ENCODE measurements at places on chromosomes 2 and 18.

DNA sequence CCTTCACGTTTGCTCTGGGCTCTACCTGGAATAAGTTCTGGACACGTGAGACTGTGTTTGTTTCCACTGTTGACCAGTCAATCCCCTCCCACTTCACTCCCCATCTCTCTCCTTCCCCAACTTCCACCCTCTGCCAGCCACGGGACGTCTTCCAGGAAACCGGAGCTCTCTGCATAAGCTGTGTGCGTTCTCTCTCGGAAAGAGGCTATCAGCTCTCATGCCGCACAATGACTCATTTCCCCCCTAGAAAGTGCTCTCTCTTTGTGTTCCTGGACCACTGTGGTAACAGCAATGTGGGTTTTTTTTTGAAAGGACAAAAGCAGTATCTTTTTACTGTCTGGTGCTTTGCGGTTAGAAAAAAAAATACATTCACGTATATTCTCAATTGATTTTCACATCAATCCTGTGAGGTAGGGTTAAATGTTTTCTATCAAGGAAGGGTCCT is 10.2 kb downstream of the PROKR1 start:
- no peak for DNase-seq

DNA sequence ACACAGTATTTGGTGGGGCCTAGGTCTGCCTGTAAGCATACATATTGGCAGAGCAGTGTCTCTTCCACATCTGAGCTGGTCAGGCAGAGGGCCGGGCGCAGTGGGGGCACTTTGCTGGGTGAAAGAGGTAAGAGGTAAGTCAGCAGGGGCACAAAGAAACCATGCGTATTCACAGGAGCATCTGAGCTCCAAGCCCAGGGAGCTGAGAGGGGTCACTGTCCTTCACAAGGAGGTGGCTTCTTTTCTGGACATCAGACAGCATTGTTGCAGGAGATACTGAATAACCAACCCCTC is 201.7 kb downstream of the AGAP1 start:
- DNase-seq = no peak

DNA sequence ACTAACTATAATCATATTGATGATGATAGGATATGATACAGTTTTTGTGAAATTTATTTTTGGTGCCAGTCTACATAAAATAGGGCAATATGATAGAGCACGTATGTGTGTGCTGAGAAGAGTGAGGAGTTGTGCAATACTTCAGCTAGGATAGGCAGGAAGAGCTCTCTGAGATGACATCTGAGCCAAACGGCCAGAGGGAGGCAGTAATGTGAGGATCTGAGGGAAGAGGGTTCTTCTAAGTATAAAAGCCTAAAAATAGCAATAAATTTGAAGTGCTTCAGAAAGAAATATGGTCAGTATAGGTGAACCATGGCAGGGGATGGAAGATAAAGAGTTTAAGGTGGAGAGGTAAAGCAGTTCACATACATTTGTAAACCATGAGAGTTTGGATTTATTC is 102.5 kb downstream of the OLA1 start:
- no peak for DNase-seq

GRCh38 chr2:238597638-238598528 is 171.2 kb downstream of the ASB1 start:
- DNase-seq = no peak

DNA sequence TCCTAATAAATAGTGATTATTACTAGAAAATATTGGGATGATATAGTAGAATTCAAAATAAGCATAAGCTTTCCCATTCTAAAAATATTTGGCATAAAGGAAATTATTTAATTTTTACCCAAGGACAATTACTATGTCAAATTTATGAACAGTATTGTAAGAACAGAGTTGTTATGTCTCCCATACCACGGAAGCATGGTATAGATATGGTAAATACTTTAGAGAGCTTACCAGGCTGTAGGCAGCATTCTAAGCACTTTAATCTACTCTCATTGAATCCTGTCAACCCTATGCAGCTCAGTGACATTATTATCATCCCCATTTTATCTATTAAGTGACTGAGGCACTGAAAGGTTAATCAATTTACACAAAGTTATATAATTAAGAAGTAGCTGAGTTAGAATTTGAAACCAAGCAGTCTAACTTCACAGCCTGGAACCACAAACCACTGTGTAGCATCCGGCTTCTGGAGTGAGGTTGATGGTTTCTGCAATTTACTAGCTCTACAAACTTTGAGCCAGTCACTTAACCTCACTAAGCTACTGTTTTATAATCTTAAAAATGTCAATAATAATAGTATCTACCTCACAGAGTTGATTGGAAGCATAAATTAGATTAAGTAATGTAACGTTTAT is 323.7 kb downstream of the ARHGAP15 start:
- DNase-seq = no peak

GRCh38 chr18:53795061-53795460 is 429.4 kb downstream of the MBD2 start:
- no peak for DNase-seq

DNA sequence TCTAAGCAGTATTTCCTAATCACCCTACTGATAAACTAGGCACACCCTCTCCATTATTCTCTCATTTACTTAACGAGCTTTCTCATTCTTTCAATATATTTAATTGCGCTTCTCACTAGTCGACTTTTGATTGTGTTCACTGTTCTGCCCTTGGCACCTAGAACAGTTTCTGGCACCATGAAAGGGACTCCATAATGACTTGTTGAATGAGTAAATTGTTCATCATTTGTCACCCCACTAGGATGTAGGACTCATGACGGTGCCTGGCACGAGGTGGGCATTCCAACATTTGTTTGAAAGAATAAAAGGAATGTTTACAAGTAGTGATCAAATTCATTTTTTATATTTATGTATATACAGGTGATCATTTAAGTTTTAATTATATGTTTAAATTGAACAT is 123.7 kb downstream of the DIS3L2 start:
- DNase-seq = no peak

DNA sequence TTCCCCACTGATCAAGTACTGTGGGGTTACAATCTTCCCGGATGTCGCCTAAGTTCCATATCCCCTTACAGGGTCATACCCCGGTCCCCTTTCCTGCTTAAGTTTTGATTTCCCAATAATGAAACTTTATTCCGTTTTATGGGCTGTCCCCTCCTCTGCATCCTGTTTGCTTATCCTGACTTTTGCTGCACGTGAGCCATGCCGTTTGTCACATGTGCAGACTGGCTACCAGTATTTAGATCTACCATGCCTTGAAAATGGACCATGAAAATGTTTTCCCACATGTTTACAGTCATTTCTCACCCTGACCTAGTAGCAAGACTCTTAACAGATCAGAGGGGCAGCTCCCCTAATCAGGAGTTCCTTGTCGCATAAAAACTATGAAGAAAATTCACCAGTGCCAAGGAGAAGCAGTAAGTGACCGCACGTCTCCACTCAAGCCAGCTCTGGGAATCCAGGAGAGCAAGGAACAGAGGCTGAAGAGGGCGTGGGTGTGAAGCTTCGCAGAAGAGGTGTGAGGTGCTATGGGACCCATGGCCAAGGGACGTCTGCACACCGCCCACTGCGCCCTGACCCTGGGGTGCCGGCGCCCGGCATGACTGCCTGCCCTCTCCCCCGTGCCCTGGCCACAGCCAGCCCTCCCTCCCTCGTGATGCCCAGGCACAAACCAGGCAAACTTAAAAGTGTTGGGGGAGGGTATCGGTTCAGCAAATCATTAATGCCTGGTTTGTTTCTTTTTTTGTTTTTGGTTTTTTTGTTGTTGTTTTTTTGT is 440.8 kb upstream of the SALL3 start:
- no peak for DNase-seq

DNA sequence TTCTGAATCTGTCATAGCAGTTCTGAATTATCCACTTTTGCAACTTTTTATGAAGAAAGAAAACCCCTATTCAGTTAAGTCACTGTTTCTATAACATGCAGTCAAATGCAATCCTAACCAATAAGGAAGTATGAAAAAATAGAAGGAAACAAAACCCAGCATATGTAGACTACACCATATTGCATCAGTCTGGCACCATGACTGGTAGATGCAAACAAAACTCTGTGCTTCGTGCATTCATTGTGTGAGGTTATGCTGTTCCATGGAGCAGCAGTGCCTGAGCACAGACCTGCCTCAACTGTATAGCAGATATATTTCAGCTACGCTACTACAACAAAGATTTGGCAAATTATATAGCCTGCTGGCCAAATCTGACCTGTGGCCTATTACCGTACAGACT is 325.5 kb downstream of the LRP1B start:
- DNase-seq = no peak

GRCh38 chr2:430291-431040 is 142.6 kb upstream of the ALKAL2 start:
- no peak for DNase-seq

DNA sequence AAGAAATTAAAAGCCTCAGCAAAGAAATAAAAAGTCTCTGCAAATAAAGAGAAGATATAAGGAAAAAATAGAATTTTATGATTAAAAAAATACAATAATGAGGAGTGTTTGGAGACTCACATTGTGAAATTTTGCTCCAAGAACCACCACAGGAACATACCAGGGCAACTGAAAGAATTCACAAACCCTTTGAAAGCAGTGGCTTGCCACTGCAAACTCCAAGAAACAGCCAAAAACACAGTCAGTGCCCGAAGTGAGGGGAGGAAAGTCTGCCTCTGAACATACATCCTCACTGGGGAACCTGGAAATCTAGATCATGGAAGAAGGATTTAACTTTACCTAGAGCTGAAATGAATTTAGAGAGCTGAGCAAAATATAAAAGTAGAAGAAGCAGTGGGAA is 33.1 kb downstream of the EVA1A start:
- no peak for DNase-seq

DNA sequence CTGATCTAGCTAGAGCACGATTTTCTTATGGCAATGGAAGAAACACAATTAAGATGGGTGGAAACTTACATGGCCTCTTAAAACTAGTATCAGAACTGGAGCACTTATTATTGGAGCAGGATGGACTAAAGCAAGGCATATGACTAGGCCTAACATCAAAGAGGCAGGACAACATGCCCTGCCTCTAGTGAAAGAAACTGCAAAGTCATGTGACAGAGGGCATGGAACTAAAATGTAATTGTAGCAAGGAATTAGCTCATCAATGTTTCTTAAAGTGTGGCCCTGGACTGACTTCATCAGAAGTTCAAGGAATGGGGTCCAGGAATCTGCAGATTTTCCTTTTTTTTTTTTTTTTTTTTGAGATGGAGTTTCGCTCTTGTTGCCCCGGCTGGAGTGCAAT is 5.3 kb upstream of the EIF2AK3 start:
- no peak for DNase-seq

DNA sequence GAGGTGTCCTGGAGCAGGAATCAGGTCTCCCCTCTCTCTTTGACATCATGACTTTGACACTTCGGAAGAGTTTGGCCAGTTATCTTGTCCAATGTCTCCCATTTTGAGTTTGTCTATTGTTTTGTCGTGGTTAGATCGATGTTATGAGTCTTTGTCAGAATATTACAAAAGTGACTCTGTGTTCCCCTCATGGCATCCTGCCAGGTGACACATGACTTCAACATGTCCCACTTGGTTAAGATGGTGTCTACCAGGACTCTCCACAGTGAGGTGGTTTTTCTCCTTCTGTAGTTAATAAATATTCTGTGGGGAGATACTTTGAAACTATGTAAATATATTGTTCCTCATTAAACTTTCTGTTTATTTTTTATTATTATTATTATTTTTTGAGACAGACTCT is 76.6 kb upstream of the BZW1 start:
- no peak for DNase-seq

- no peak for DNase-seq
These were observed 30.5 kb downstream of the MARCHF7 start for GRCh38 chr2:159742846-159743245.

DNA sequence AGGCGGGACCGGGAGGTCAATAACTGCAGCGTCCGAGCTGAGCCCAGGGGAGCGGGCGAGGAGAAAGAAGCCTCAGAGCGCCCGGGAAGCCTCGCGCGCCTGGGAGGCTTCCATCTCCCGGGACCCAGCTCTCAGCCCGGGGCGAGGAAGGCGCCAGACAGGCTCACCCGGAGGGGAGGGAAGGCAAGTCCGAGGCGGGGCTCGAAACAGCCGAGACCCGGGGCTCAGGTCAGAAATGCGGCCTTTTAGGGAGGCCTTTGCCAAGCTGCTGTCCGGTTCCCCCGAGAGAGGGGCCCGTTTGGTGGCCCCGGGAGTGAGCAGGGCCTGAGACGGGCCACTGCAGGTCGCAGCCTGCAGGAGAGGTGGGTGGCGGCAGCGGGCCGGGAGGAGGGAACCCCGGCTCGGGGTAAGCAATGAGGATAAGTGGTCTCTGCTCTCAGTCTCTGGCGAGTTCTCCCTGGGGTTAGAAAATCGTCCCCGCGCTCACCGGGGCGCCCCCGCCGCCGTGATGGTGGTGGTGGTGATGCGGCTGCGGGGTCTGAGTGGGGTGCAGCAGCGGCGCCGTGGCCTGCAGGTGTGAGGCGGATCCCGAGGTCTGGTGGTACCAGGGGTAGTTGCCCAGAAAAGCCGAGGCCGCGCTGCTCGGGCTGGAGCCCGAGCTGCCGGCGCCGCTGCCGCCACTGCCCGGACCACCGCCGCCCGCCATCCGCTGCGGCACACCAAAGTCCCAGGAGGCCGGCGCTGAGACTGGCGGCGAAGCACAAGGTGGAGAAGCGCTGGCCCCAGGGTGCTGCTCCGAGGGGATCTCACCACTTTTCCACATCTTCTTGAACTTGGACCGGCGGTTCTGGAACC is 2.4 kb downstream of the DLX2 start:
- no peak for DNase-seq

GRCh38 chr2:40466935-40467572 is 15.2 kb upstream of the SLC8A1 start:
- DNase-seq = no peak

GRCh38 chr2:207719008-207719407 is 7.6 kb downstream of the CCNYL1 start:
- DNase-seq = no peak

- DNase-seq = no peak
These were observed 201.7 kb downstream of the PTH2R start for GRCh38 chr2:208608122-208608835.

DNA sequence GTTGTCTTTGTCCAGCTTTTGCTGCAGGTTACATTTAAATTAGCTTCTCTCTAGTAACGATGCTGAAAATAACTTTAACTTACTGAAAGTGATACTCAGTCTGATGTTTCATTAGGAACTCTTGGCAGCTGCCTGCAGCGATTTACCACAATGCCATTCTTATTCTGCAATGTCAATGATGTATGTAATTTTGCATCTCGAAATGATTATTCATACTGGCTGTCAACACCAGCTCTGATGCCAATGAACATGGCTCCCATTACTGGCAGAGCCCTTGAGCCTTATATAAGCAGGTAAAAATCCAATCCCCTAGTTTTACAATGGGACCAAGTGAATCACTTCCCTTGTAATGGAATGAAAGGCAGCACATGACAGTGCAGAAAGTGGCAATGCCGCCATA is 16.3 kb upstream of the MFF start:
- no peak for DNase-seq

- DNase-seq = no peak
These were observed 1.5 kb downstream of the PROM2 start for GRCh38 chr2:95275601-95276243.

DNA sequence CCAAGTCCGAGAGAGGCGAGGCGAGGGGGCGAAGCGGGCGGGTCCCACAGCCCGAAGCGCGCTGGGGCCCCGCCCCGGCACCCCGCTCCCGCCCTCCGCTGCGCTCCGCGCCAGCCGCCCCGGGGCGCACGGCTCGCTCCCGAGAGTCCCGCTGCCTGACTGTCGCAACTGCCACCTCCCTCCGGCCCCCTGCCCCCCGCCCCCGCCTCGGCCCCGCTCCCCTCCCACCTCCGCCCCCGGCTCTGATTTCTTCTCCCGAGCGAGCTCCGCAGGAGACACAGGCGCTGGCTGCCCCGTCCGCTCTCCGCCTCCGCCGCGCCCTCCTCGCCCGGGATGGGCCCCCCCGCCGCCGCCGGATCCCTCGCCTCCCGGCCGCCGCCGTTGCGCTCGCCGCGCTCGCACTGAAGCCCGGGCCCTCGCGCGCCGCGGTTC is at the start of gene WNT6:
TSS of gene WNT6 (plus strand) at position 250 of the 432 bp plus-strand sequence. CDS start 233 bp downstream, outside the sequence.
- DNase-seq = no peak
